ENCODE measurements at places on chromosomes 3 and 15.

GRCh38 chr3:15899388-15899787 lies 101.6 kb upstream of the ANKRD28 start:
- DNase-seq: no peak

GRCh38 chr15:97691078-97691477 lies 269.4 kb upstream of the ARRDC4 start:
- DNase-seq: no peak

- no peak for DNase-seq
These were observed 113.9 kb upstream of the MANF start for GRCh38 chr3:51271172-51271571.

GRCh38 chr3:197151580-197151979 lies 122.0 kb upstream of the MELTF start:
- DNase-seq: no peak
